ENCODE measurements at places on chromosomes 2 and 18.

DNA sequence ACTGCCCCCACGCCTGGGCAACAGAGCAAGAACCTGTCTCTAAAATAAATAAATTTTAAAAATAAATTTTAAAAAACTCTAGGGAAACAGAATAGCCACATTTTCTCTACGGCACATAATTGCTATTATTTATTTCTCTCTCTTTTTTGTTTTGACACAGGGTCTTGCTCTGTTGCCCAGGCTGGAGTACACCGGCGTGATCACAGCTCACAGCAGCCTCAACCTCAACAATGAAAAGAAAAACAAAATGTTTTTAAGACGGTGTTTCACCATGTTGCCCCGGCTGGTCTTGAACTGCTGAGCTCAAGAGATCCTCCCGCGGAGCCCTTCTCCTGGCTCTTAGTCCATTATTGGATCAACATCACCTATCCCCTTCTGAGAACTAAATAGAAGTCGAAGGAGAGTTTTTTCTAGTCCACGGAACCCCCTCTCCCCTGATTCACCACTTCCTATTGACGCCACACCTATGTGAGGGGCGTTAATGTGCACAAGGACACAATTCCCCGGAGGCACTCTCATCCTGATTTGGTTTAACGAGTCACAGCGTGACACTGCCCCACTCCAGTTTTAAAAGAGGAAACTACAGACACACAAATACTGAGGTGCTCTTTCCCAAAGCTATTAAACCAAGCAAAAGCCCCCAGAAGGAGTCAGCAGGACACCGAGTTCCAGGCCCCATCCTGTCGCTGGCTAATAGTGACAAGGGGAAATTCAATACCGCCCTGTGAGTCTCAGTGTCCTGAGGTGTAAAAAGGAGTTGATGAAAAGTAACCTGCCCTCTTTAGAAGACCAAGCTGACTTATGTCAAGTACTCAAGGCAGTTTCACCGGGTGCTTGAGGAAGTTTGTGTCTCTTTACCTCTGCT, 1.1 kb downstream of the NPC1 start:
- DNase-seq = no peak

- DNase-seq = no peak
Measured at GRCh38 chr18:11167778-11168177, 18.4 kb upstream of the PIEZO2 start.

- no peak for DNase-seq
Measured at GRCh38 chr2:9262671-9263171, 56.1 kb downstream of the ASAP2 start.

DNA sequence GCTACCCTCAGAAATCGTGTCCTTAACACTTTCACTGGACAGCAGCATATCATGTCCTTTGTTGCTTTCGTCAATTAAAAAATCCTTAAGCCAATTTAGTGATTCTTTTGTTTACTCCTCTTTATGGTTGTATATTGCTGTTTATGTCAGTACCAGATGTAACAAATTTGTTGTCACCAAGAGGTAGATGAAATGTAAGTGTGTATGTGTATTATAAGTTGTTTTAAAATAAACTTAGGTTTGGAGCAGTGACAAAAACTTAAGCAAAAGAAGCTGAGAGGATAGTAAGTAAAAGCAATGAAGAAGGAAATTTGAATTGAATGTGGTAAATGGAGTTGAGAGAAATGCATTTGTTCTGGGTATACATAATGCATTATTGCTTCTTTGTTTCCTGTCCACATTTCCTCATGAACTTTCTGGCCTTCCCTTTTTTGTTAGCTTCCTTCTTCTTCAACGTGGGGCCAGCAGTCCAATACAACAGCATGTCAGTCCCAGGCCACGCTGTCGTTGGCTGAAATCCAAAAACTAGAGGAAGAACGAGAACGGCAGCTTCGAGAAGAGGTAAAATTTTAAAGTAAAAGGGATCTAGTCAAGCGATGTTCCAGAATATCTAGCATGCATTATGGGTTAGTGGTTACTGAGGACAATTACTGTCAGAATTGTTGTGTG, 30.5 kb upstream of the SNORC start:
- DNase-seq = no peak

DNA sequence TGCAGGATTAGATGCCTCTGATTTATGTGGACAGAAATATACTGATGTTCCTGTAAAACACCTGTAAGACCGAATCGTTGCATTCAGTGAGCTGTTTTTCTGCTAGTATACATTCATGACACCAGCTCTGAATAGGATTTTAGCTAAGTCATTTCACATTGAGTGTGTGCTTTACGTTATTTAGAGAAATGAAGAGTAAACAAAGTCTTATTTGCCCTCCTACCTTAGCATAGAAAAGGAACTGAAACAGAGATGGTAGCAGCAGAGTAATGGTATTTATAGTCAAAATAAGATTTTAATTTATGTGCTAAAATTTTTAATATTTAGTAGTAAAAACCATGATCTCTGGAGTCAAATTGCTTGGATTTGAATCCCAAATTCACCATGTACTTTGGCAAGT, 168.0 kb downstream of the CERS6 start:
- DNase-seq = no peak

GRCh38 chr2:175621821-175622220, 380.2 kb downstream of the LNPK start:
- DNase-seq = no peak

DNA sequence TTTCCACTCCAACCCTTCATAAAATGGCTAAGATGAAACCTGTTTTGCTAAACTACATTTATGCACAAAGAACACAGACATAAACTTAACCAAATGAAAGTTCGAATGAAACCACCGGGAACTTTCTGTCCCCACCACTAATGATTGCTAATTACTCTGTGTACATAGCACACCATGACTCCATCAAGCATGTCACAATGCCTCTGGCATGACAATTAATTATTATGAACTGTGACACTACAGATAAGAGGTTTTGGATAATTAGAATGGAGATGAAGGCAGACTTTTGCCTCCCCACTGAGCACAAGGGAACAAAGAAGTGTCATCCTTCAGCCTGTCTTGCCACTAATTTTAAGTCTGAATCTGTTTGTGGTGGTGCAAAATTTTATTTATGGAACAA, 1.5 kb downstream of the DAPL1 start:
- no peak for DNase-seq

DNA sequence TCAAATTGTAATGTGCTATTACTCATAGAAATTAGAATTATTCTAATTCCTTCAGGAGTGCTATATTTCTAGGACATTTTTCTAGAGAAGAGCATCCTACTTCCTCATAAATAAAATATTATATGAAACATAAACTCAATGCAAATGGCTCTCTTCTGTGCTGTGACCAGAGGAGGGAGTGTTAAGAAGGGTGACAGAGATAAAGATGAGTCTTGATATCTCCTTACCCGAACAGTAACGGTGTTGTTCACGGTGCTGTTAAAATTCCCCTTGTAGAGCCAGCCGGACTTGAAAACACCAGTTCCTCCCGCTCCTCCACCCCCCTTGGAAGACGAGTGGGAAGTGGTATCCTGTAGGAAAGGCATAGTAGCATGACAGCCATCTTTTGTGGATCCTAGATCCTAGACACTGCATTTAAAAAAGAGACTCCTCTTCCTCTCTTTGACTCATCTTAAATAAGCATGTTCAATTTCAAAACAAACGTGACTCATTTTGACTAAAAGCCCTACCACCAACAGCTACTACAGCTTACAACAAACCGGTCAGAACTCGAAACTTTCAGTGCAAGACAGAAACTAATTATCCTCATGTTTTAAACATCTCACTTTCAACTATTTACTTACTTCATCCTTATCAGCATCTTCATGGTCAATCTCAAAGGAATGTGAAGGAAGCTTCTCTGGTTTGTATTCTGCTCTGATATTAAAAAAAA, 156.3 kb downstream of the DOCK10 start:
- DNase-seq = no peak

- DNase-seq = no peak
Measured at GRCh38 chr18:48073211-48073930, 142.9 kb upstream of the SMAD2 start.

- DNase-seq = no peak
Measured at GRCh38 chr2:180540761-180541160, 439.6 kb upstream of the UBE2E3 start.

DNA sequence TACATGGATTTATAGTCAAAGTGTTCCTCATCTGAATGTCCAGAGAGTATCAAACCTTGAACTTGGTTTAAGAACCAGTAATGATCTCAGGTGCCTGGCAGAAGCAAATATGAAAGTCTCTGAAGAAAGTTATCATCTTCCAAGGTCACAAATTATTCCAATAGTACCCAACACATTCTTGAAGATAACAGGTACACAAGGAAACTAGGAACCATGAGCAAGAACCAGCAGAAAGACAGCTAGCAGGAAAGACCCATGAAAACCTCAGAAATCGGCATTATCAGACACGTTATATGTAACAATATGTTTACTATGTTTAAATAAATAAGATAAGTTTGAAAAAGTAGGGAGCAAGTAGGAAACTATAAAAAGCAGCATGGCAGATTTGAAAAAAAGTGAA, 5.9 kb upstream of the PRKAG3 start:
- no peak for DNase-seq

GRCh38 chr2:142980246-142981068, 103.0 kb downstream of the KYNU start:
- DNase-seq = peak; percentile 9

DNA sequence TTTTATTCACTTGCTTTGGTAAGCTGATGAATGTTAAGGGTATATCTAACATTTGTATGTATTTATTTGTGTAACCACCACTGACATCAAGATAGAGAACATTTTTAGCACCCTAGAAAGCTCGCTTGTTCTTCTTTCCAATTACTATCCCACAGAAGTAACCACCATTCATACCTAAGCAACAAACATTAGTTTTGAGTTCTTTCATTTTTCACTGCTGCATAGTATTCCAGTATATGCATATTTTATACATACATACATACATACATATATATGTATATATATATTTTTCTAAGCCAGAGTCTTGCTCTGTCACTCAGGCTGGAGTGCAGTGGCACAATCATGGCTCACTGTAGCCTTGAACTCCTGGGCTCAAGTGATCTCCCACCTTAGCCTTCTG, 11.1 kb upstream of the DYM start:
- DNase-seq = no peak

- peak; percentile 62 for DNase-seq
Measured at GRCh38 chr2:176001281-176001915, 669 bp downstream of the LNPK start.
